ENCODE measurements at places on chromosomes 4 and X.

DNA sequence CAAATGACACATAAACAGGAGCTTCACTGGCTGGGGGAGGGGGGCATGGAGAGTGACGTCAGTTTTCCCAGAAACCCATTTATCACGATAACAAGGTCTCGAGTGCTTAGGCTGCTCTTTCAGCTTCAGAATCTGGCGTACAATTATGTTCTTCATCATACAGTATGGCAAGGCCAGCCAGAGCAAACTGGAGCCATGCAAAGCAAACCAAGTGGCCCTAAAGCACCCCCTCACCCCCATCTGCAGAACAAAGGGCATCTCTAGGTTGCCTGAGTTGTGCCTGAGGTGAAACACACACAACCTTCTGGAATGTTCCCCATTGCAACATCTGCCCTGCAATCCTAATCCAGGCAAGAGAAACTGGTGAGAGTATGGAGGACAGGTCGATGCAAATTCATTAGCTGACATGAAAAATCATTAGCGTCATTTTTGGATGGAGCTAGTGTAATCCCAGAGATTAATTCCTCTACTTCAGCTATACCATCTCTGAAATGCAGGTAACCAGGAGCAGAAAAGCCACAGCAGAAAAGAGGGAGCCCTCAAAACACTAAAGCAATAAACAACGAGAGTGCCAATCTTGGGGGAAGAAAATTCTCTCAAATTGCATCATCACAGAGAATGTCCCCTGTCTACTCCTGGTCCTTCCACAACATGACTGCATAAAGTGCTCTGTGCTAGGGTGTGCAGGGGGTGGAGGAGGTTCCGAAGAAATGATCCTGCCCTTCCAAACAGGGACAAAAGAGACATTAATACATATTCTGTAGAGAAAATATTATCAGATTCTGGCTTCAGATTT is 1.8 kb downstream of the SEPTIN6 start:
- DNase-seq = peak; percentile 9

- no peak for DNase-seq
Measured at GRCh38 chrX:139762400-139763183, 54.6 kb upstream of the MCF2 start.

DNA sequence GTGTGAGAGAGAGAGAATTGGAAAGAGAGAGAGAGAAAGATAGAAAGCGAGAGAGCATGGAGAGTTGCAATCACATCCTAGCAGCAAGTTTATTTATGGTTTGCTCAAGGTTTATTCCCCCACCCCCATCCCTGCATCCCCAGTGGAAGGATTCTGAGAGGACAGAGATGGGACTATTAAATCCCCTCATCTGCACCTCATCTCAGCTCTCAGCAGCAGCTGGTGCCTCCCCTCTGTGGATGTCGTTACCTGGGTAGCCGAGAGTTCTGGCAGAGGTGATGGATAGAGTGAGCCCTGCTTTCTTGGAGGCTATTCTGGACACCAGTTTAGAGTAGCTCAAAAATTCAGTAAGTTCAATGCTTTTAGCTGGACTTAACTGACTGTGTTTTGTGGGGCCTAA is 132.0 kb upstream of the RAI2 start:
- no peak for DNase-seq

- no peak for DNase-seq
Measured at GRCh38 chrX:148333989-148334388, 166.4 kb upstream of the AFF2 start.

- DNase-seq = no peak
Measured at GRCh38 chrX:68292471-68292870, 140.8 kb downstream of the OPHN1 start.

GRCh38 chr4:26337612-26338011 is 16.8 kb downstream of the RBPJ start:
- peak; percentile 29 for DNase-seq

GRCh38 chr4:1477045-1477840 is 71.0 kb upstream of the NKX1-1 start:
- DNase-seq = no peak

DNA sequence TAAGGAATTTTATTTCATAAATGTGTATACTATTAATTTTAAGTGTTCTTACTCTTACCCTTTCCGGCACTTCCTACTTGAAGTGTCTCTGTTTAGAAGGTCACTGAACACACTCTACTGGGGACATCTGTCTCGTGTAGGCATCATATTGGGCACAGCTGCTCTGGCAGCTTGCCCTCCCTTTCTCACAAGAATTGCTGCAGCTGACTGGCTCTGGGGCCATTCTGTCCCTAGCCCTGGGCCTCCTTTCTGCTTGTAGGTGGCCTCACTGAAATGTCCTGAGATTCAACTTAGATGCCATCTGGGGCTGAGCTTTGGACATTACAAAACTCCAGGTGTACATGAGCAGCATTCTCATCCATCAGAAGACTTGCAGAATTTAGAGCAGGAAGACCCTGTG is 49.6 kb downstream of the SMAD1 start:
- DNase-seq = no peak

- DNase-seq = no peak
Measured at GRCh38 chr4:163384926-163385325, 41.2 kb downstream of the NPY5R start.

GRCh38 chrX:130952266-130953043 is 49.4 kb upstream of the ENOX2 start:
- DNase-seq = no peak

GRCh38 chrX:49061490-49061889 is 2.7 kb downstream of the CCDC120 start:
- DNase-seq = no peak

- DNase-seq = peak; percentile 50
Measured at GRCh38 chr4:98996056-98996764, 689 bp downstream of the METAP1 start.

GRCh38 chr4:133714211-133714610 is 487.4 kb downstream of the PABPC4L start:
- DNase-seq = no peak

GRCh38 chr4:181278941-181279340 is 964.3 kb upstream of the TENM3 start:
- no peak for DNase-seq

GRCh38 chrX:103517246-103517645 is 2.0 kb downstream of the RAB40A start:
- DNase-seq = no peak

DNA sequence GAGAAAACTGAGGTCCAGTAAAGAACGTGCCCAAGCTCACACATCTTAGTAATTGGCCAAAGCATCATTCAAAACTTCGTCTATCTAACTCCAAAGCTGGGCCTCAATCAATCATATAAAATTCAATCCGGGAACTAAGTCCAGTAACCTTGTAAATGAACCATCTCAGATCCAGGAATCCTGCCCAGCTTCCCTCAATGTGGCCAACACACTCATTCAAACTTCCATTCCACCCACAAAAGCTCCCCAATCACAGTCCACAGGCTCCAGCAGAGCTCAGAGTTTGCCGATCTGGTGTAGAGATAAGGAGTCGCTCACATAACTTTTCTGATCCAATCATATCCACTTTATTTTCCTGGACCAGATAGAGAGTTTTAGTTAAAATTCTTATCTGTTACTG is 144.8 kb downstream of the SPATA18 start:
- DNase-seq = no peak

GRCh38 chrX:131709553-131709952 is 165.7 kb downstream of the OR13H1 start:
- no peak for DNase-seq

DNA sequence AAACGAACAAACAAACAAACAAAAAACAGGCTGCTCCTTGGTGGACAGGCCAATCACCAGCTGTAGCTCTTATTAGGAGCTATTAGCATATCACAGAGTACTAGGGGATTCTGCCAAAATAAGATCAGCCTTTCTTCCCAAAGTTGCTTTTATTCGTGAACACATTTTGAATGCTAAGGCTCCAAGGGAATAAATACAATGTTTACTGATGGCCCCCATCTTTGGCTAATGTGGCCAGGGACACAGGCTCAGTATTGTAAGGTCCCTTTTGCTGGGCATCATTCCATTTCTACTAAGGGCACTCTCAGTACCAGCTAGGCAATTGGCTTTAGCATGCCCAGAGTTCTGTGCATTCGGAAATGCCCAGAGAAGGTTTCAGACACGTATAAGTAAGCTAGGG is 84.3 kb downstream of the GPC4 start:
- no peak for DNase-seq

DNA sequence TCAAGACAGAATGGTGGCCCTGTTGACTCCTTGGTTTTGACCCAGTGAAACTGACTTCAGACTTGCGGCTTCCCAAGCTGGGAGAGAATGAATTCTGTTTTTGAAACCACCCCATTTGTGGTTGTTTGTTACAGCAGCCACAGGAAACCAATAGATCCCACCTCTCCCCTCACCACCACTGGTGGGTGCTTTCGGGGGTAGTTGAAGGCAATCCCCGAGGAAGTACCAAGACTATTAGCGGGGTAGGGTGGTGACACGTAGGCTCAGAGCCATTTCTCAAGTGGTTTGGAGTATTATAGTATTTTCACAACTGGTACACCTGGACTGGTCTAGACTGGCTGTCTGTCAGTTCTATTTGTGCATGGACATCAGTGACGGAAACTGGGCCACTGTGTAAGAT is 189.1 kb upstream of the RBPJ start:
- DNase-seq = no peak

DNA sequence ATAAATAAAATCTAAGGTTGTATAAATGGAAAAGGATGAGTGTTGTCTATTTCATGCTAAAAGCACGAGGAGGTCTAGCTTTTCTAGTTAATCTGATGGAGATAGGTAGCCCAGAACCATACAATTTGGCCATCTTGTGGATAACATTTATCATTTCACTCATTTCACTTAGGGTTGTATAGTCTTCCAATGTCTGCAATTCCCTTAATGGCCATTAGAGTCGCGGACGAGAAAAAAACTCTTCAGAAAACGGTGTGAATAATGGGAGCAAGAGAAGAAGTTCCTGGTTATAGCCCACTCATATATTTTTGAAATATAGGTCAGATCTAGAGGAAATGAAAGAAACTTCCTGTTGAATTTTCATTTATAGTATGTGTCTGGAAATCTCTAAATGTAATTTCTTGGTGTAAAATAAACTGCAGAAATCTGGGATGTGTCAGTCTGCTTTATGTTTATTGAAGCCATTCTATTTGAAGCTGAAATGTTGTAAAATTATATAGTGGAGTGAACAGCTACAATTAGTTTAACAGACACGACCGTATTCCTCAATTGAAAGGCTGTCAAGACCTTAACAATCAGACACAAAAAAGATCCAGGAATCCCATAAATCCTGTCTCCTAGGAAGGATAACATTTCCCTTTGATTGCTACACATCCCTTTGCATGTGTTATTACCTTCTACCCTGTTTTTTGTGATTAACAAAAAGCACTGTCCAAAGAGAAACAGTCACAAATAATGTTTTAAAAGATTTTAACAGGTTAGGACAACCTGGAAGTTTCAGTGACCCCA is 47.7 kb upstream of the MGST2 start:
- DNase-seq = peak; percentile 66

DNA sequence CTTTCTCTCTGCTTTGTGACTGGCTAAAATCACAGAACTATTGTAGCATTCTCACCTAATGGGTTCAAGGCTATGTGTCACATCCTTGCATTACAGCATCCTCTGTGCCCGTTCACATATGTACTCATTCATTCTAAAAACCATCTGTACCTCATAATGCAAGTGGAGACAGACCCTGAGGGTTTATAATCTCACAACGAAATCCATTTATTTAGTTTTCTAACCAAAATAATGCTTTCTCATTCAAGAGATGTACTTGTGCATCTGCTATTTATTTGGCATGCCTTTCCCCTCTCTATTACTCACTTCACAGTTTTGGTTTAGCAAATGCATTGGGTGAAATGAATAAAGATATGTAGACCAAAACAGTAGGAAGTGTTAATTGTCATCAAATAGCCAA is 261.5 kb downstream of the DCHS2 start:
- DNase-seq = no peak

GRCh38 chr4:40190465-40190864 is 6.4 kb upstream of the RHOH start:
- DNase-seq = no peak

GRCh38 chr4:129322920-129323319 is 227.0 kb downstream of the C4orf33 start:
- no peak for DNase-seq

DNA sequence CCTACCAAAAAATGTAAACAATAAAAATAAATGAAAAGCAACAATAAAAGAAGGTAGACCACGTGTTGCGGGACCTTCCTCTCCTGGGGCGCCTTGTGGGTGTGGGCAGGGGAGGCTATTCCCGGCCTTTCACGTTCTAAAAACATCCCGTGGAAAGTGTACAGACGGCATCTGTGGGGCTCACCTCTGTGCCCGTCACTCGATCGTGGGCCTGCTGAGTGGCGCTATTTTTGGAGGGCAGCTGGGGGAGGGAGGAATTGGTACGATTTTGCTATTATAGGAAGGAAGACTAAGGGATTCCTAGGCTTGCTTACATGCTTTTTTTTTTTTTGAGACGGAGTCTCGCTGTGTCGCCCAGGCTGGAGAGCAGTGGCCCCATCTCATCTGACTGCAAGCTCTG is 13.6 kb upstream of the PPP2R3B start:
- no peak for DNase-seq

DNA sequence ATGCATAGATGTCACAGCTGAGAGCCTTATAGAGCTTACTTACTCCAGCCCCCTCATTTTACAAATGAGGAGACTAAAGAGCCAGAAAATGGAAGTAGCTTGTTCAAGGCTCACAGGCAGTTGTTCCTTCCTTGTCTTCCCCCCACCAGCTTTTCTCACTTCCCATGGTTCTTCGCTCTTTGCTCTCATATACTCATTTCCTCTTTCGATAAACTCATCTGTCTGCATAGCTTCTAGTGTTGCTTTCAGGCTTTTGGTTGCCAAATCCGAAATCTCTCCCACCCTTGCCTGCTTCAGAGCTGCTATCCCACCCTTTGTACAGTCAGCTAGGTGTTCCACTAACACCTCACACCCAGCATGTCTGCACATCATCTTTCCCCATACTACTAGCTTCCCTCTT is 25.0 kb upstream of the GJB1 start:
- DNase-seq = peak; percentile 67

DNA sequence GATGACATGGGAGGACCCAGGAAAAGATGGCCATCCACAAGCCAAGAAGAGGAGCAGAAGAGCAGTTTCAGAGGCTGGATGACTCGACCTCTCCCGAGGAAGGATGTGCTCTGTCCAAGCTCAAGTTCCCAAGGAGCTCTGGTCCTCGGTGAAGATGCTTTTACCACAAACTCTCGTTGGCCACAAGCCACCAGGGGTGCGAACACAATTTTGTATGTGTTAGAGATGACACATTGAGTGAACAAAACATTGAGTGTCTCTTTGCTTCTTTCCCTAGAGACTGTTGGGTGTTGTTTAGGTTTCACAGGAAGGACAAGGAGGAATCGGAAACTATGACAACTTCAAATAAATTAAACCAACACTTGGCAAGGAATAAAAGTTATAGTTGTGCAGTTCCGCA is 26.3 kb downstream of the FGFBP1 start:
- no peak for DNase-seq

GRCh38 chr4:2378401-2378800 is 40.0 kb downstream of the ZFYVE28 start:
- no peak for DNase-seq

DNA sequence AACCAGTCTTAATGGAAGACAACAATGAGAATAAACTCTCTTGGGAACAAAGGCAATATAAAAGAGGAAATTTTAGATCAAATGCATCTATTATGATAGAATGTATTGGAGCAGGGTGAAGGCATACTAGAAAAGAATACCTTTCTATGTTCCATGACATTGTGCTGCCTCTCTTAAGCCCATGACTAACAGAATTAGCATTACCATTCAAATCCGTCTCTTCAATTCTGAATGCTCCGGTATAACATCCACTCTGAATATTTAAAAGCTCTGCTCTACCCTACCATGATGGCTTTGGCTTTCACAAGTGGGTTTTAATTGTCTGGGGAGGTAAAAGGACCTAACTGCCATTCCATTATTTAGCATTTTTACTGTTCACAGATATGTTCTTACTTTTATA is 1878.4 kb downstream of the ARAP2 start:
- DNase-seq = no peak

Data from Kasumi-1 (cell line).